ENCODE measurements at places on chromosomes 13 and 19. TPM values are rescaled to one million over a fixed set of nuclear protein-coding genes. Genes with fewer than 3 reads are reported as not detected.

DNA sequence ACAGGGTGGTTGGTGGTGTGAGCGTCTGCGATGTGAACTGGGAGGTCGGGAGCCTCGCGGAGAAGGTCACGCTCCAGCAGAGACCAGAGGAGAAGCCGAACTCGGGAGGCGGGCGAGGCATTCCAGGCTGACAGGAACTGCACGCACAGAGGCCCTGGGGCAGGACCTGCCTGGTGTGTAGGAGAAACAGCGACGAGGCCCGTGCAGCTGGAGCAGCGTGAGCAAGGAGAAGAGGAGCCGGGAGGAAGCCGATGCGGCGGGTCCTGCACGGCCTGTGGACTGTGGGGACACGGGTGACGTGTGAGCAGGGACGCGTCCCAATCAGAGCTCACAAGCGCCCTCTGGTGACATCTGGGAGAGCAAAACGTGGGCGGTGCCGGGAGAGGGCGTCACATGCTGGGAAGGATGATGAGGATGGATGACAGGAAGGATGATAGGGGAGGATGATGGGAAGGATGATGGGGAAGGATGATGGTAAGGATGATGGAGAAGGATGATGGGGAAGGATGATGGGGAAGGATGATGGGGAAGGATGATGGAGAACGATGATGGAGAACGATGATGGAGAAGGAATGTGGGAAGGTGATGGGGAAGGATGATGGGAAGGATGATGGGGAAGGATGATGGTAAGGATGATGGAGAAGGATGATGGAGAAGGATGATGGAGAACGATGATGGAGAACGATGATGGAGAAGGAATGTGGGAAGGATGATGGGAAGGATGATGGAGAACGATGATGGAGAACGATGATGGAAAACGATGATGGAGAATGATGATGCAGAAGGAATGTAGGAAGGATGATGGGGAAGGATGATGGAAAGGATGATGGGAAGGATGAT lies 16.1 kb upstream of the MADCAM1 start:
- peak; percentile 96 for DNase-seq

LGI4 gene
- 9.1 TPM for total RNA-seq

GRCh38 chr19:2532252-2533071 lies 56.5 kb downstream of the GADD45B start:
- DNase-seq: no peak

- DNase-seq: no peak
These were observed 55.8 kb upstream of the KLF2 start for GRCh38 chr19:16268676-16269319.

DNA sequence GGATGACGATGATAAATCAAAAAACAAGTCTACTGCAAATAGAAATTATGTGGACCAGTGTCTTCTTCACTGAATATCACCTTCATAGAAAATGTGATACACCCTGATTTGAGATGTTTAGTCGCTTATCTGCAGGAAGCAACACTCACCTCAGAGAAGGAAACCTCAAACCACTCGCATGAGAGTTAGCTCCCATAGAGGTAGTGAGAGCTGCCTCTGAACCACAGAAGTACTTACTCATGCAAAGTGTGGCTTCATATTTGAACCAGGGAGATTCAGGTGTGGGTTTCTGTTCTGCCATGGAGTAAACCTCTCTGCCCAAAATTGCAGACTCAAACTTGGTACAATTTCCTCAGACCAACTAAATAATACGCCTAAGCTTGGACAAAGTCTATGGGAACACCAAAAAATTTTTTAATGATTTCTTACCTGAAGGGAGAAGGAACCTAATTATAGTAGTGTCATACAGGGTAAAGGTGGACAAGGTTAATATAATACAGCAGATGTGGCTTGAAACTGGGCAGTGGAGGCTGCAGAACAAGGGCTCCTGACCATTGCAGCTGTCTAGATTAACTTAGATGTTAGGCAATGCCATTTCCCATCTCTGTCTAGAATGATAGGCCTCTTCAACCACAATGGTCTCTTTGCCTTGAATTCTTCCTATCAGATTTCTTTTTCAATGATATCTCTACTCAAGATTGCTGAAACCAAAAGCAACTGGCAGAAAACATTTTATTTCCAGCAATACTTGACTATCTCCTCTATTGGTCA lies 29.6 kb upstream of the RCBTB2 start:
- DNase-seq: no peak
